ENCODE measurements at places on chromosomes 16 and 17. TPM values are rescaled to one million over a fixed set of nuclear protein-coding genes. Genes with fewer than 3 reads are reported as not detected.
A peak's percentile ranks its signal among the peaks of the same experiment; 100 is the strongest.

The SNN gene
- total RNA-seq = 40.5 TPM

DNA sequence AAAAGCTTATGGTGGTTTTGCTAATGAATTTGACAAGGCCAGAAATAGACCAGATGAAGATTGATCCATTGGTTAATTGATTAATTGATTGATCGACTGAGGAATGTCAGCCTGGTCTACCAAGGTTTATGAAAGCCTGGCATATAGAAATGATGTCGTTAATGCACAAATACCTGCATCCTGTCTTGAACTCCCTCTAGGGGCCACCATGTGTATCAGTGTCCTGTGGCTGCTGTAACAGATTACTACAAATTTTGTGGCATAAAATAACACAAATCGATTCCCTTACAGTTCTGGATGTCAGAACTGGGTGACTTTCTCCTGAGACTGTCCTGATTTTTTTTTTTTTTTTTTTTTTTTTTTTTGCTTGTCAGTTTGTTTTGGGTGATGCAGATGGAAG lies 553.2 kb downstream of the MAF start:
- no peaks in the 10 kb centered on the region for H3K36me3 ChIP-seq
- H3K4me1 ChIP-seq = no peaks in the 10 kb centered on the region
- DNase-seq = no peak
- H3K27me3 ChIP-seq = no peaks in the 10 kb centered on the region
- no peak overlapping the region for H3K4me3 ChIP-seq

DNA sequence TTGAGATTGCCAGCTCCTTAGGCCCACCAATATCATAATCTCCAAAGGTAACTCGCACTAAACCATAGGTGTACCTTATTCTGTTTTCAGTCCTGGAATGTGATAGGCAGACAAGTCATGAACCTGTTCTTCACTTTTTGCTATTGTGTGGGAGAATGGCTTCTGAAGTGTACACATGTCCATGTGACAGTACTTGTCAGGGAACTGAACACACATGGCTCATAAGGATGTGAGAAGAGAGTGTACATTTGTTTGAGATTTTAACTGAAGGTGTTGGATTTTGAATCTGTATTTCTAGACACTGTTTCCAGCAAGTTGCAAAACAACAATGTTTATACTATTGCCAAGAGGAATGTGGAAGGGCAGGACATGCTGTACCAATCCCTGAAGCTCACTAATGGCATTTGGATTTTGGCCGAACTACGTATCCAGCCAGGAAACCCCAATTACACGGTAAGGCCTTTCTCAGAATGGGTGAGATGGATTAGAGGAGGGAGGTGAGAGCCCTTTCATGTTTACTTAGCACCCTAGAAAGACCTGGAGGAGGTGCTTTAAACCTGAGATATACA lies 14.5 kb upstream of the RASL10B start:
- no peak overlapping the region for H3K4me3 ChIP-seq
- peaks cover 35% of the 10 kb centered on the region for H3K4me1 ChIP-seq
- H3K27me3 ChIP-seq = no peaks in the 10 kb centered on the region
- DNase-seq = peak; percentile 60
- H3K36me3 ChIP-seq = no peaks in the 10 kb centered on the region

GRCh38 chr17:78029697-78030096 lies 71.2 kb downstream of the TNRC6C start:
- H3K27me3 ChIP-seq = no peaks in the 10 kb centered on the region
- DNase-seq = no peak
- H3K4me1 ChIP-seq = no peaks in the 10 kb centered on the region

DNA sequence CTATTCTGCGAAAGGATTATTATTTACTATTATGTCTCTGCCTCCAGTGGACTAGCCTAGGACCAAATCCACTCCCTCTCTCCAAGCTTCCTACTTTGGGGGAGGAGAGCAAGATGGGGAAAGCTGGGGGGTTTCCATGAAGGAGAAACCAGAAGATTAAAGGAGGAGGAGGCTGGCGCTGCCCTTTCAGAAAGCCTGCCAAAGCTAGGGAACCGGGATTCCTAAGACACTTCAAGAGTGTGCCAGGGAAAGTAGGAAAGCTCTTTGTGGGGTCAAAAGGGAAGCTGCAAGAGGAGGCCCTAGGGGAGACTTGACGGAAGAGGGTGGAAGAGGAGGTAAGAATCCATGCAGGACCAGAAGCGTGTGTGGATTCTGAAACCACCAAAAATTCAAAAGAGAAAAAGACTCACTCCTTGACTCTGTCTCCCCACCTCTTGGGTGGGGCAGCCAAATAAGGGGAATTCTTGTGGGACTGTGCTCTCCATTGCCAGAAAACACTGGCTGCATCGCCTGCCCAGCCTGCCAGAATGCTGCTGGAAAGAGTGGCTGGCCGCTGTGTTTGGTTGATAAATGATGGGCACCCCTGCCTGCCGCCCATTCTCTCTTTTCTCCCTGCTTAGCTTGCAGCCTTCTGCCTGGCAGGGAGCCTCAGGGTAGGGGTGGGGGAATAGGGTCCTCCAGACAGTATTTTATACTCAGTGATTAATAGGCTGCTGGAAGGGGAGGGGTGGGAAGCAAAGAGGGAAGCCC lies 11.8 kb upstream of the KAT7 start:
- H3K4me3 ChIP-seq = no peak overlapping the region
- peaks cover 37% of the 10 kb centered on the region for H3K4me1 ChIP-seq
- no peaks in the 10 kb centered on the region for H3K36me3 ChIP-seq
- DNase-seq = no peak
- H3K27me3 ChIP-seq = no peaks in the 10 kb centered on the region

Measured in thyroid gland (tissue), 4 donors.